HEK293T (cell line): ENCODE measurements at places on chromosomes 11 and 22.

DNA sequence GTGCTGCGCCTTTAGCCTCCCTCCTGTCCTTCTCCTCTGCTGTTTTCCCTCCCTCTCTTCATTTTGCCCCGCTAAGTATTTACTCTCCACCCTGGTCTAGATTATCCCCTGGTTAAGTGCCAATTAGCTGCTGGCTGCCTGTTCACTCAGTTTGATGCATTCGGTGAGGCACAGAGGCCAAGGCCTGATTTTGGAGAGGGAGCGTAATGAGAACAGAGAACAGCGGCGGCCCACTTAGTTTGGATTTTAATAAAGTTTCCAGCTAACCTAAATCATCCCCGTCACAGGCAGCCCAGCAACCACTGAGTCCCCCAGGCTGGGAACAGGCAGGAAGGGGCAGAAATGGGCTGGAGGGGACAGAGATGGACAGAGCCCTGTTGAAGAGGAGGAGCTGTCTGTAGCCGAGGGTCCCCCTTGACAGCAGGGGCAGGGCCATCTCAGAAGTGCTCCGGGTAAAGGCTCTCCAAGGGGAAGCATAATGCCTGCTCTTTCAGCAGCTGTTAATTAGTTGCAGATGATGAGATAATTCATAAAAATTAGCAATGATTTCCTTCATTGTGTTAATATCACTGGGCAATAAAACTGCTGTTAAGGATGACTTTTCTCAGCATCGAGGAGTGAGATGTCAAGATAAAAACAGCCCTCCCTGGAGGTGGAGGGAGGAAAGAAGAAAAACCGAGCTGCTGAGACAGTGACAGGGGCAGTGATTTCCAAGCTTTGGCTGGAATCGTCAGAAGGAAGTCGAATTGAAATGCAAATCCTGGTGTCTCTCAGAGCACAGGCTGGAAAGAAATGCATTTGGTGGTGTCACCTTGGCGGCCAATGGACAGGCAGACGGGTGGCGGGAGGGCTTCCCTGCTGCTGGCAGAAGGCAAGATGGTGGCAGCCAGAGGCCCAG, 170.1 kb downstream of the GRIK4 start:
- no peak for DNase-seq

GRCh38 chr11:130907229-130907628, 9.1 kb downstream of the SNX19 start:
- no peak for DNase-seq

DNA sequence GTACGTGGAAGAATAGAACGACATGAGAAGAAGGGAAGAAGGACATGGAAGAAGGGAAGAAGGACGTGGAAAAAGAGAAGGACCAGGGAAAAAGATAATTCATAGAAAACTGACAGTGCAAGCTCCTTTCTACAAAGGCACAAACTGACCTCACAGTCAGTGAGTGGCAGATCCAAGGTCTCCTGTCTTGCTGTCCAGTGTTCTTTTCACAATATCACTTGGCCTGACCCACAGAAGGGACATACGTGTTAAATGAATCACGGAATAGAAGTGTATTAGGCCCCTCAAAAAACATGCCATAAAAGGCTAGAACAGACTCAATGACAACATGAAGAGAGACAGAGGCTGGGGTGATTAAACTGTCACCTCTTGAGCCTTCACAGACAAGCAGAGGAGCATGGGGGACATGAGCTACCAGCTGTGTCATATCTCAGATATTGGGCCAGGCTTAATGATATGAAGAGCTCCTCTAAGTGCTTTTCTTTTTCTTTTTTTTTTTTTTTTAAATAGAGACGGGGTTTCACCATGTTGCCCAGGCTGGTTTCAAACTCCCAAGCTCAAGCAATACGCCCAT, 4.6 kb downstream of the ASCC2 start:
- DNase-seq, result no peak

- no peak for DNase-seq
Observed at GRCh38 chr11:112811783-112812182, 149.4 kb upstream of the NCAM1 start.

GRCh38 chr11:14255238-14255534, 103.8 kb downstream of the RRAS2 start:
- DNase-seq, result no peak

DNA sequence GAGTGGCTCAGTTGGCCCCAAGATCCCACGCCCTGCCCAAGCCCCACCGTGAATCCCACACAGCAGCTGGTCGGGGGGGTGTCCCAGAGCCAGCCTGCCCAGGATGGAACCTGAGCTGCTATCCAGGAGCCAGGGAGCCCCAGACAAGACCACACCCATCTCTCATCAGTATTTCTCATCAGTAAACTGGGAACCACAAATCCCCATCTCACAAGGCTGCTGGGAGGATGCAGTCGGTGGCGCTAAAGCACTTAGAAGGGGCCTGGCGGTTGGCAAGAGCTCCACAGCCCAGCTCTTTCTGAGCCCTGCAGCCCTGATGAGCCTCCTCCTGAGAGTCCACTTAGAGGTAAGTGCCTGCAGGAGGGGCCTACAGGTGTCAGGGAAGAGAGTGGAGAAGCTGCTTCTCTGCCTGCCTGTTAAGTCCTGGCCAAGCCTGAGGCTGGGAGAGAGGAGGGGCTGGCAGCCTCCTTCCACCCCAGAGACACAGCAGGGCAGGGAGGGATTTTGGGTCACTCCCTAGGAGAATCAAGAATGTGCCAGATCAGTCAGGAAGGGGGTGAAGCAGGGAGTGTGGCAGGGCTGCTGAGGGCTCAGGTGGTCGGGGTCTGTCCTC, 6.1 kb downstream of the FADS3 start:
- no peak for DNase-seq

- DNase-seq, result no peak
Observed at GRCh38 chr22:30609260-30610185, 2.5 kb downstream of the TCN2 start.

GRCh38 chr11:79269611-79270307, 171.1 kb downstream of the TENM4 start:
- peak; percentile 15 for DNase-seq

DNA sequence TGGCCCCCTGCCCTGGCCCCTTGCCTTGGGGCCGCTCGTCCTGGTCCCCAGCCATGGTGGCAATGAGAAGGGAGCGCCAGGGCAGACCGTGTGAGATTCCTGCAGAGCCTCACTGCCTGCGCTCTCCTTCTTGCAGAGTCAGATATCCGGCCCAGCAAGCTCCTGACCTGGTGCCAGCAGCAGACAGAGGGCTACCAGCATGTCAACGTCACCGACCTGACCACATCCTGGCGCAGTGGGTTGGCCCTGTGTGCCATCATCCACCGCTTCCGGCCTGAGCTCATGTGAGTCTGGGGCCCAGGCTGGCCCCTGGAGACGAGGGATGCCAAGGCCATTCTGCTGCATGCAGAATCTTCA, 114.1 kb downstream of the MICAL2 start:
- DNase-seq, result no peak

GRCh38 chr11:61476371-61476770, 32.2 kb upstream of the LRRC10B start:
- DNase-seq, result no peak

DNA sequence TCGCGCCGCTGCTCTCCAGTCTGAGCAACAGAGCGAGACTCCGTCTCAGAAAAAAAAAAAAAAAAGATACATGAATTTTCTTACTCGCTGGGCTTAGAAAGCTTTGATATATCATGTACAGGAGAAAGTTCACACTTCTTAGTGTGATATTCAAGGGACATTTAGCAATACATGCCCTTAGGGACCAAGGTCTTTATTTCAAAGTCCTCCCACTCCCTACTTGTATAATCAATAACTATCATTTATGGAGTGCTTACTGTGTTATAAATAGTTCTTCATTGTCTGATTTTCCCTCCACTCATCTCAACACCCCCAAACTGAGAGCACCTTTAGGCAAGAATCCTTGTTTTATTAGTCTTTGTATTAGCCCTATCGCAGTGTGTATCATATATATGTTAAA, 103.3 kb downstream of the UVRAG start:
- no peak for DNase-seq

DNA sequence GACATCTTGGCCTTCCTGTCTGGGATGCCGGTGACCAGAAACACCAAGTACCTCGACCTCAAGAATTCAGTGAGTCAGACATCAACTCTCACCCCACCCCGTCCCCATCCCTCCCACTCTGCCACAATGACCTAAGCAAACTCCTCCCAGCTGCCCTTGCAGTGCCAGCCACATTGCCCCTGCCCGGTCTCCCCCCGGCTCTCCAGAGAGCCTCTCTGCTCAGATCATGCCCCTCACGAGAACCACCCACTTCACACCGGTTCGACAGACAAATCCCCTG, 23.6 kb upstream of the MYRF start:
- DNase-seq, result no peak

- no peak for DNase-seq
Observed at GRCh38 chr11:126484266-126484665, 128.8 kb downstream of the ST3GAL4 start.

DNA sequence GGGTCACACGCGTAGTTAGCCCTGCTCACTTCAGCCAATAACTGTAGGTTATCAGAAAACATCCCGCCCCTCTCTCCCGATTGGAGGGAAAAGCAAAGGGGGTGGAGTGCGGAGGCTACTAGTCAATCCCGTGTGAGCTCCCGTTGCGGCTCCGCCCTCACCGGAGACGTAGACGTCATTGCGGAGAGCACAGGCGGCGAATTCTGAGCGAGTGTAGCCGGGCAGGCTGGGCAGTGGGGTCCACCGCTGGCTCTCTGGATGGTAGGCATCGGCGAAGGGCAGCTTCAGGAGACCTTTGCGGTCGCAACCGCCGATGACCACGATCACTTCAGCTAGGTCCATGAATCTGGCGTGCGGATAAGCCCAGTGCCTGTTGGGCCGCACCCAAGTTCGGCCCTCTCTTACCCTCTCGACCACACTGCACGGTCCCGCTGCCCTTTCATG, 4.7 kb downstream of the KLHL35 start:
- DNase-seq, result peak; percentile 84

GRCh38 chr11:93394488-93394887, 63.9 kb downstream of the DEUP1 start:
- no peak for DNase-seq

- no peak for DNase-seq
Observed at GRCh38 chr22:28541137-28541536, 138.5 kb downstream of the TTC28 start.

- DNase-seq, result peak; percentile 45
Observed at GRCh38 chr11:47946682-47947559, 33.4 kb upstream of the PTPRJ start.
